ENCODE measurements at places on chromosomes 12 and 14.

DNA sequence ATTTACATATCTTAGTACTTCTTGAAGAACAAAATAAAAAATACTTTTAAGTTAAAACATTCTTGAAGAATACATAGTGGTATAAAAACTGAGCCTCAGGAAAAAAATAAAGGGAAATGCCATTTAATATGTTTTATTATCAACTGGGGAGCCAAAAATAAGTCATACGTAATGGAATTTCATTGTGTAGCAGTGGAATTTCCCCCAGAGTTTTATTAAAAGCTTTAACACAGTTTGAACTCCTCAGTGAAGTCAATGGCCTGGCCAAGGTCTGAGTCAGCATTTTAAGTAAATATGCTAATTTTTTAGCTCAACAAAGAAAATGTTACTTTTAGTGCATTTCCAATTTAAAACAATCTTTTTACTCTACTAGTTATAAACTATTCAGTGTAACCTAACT is 350.1 kb upstream of the ATP2B1 start:
- no peak for DNase-seq

DNA sequence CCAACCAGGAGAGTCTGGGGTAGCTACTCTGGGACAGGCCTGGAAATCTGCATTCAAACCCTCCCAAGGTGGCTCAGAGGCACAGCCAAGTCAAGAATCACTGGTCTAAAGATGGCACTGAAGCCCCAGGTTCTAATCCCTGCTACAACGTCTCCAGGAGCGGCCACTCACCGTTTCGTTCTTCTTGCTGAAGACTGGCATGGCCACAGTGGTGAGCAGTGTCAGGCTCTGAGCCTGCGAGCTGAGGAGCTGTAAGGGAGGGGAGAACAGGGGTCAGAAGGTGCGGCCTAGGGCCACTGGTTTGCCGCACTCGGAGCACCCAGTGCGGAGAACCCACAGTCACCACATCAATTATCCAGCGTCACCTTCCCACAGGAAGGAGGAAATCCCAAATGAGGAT is 38.8 kb downstream of the CACNA2D4 start:
- no peak for DNase-seq

GRCh38 chr12:120167529-120168095 is 26.9 kb downstream of the GCN1 start:
- DNase-seq: no peak

- DNase-seq: no peak
Observed at GRCh38 chr12:63942464-63943241, 98.2 kb downstream of the SRGAP1 start.

GRCh38 chr12:52202361-52203078 is 10.7 kb upstream of the KRT80 start:
- no peak for DNase-seq

DNA sequence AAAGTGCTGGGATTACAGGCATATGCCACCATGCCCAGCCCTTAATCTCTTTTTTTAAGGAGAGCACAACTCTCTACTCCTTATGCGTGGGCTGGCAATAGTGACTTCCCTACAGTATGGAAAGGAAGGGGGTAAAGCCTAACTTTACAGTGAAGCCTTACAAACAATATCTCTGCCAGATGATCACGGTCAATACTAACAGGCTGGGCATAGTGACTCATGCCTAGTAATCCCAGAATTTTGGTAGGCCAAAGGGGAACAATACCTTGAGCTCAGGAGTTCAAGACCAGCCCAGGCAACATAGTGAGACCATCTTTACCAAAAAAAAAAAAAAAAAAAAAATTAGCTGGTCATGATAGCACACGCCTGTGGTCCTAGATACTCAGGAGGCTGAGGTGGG is 5.6 kb downstream of the PYM1 start:
- DNase-seq: no peak

DNA sequence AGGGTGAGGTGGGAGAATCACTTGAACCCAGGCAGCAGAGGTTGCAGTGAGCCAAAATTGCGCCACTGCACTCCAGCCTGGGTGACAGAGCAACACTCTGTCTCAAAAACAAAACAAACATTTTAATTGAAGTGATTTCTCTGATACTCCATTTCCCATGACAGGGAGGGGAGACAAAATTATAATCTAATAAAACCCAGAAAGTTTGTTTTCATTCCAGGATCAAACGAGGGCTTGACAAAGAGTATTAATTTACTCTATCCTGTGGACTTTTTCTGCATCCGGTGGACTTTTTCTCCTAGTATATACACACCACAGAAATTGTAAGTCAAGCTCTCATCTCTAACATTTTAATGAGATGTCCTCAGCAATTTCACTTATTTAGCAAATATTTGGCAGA is 14.5 kb upstream of the AP4S1 start:
- no peak for DNase-seq

DNA sequence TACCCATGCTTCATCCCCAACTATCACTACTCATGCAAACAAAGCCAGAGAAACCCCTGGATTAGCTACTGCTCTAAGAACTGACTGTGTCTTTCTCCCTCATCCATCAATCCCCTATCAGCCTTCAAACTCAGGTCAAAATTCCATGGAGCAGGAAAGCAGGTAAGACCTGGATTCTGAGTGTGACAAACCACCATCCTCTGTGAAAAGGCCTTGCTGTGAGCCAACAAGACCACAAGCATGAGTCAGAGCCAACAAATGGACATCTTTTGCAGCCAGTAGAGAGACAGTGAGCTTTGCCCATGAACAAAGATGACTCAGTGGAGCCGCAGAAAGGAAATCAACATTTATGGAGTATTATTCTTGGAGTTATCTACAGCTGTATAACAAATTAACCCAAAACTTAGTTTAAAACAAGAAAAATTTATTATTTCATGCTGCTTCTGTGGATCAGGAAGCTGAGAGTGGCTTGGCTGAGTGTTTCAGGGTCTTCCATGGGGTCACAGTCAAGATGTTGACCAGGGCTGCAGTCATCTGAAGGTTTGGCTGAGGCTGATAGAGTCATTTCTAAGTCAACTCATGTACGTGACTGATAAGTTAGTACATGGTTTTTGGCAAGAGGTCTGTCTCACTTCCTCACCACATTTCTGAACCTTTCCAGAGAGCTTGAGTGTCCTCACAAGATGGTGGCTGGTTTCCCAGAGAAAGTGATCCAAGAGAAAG is 61.1 kb downstream of the PITPNM2 start:
- DNase-seq: no peak

DNA sequence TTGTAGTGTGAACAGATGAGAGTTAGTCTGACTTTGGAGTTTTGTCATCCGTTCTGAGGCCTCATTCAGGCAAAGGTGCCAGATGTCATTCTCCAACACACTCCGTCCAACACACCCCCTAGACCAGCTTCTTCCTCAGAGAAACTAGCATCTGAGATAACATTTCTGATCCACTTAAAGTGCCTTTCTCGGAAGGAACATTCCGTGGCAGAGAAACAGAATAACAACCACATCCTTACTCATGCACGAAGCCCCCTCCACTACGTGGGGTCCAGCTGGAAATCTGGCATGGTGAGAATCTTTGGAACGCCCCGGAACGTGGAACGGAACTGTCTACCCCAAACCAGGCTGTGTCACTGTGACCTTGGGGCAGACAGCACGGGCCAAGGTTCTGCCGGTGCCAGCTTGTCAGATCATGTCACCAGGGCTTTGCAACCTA is 17.0 kb upstream of the BCL7A start:
- no peak for DNase-seq
